ENCODE measurements at places on chromosomes 6 and 20.

GRCh38 chr20:32830437-32830836 lies 10.7 kb downstream of the MAPRE1 start:
- DNase-seq, result no peak

GRCh38 chr6:30258204-30258603 lies 45.0 kb upstream of the TRIM26 start:
- no peak for DNase-seq

GRCh38 chr6:159436581-159436980 lies 256.5 kb downstream of the SOD2 start:
- no peak for DNase-seq

- DNase-seq, result no peak
These were observed 24.7 kb downstream of the TTLL9 start for GRCh38 chr20:31894980-31895675.

- DNase-seq, result no peak
These were observed 648.8 kb upstream of the AGPAT4 start for GRCh38 chr6:161922631-161923119.

DNA sequence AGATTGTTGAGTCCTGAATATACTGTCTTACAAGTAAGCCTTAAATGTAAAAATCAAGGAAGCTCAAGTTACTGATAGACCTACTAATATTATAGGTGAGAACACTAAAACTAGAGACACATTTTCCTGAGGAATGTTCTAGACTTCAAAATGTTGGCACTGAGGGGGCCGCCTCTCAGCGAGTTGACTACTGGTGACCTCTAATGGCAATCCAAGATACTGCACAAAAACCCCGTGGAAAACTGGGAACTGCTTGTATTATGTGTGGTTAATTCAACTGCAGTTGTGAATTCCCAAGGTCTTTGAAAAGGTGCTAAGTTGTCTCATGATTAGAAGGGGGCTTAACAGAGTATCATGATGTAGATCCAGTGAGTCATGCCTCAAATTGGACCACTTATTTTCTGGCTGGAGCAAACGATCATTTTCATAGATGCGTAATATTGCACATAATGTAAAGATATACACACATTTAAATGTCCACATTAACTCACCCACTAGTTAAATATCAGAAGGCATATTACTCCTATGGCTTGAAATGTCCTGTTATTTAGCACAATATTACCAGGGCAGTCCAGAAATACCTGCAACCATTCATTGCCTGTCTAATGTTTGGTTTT lies 336.2 kb downstream of the FOXA2 start:
- DNase-seq, result no peak

DNA sequence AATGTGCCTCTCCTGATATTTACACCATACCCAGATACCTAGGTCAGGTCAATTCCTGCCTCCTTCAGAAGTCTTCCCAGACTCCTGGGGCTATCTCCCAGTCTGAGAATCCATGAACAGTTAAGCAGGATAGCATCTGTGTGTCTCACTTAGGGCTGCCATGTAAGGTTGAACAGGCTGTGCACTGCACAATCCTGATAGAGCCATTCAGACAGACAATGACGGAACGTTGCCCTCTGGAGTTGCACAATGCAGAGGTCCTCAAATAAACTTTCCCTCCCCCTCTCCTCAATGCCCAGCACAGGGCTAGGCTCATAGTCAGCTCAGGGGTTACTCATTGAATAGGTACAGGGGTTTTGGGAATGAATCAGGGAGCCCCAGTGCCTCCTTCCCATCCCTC lies 89.7 kb downstream of the CD40 start:
- DNase-seq, result no peak

DNA sequence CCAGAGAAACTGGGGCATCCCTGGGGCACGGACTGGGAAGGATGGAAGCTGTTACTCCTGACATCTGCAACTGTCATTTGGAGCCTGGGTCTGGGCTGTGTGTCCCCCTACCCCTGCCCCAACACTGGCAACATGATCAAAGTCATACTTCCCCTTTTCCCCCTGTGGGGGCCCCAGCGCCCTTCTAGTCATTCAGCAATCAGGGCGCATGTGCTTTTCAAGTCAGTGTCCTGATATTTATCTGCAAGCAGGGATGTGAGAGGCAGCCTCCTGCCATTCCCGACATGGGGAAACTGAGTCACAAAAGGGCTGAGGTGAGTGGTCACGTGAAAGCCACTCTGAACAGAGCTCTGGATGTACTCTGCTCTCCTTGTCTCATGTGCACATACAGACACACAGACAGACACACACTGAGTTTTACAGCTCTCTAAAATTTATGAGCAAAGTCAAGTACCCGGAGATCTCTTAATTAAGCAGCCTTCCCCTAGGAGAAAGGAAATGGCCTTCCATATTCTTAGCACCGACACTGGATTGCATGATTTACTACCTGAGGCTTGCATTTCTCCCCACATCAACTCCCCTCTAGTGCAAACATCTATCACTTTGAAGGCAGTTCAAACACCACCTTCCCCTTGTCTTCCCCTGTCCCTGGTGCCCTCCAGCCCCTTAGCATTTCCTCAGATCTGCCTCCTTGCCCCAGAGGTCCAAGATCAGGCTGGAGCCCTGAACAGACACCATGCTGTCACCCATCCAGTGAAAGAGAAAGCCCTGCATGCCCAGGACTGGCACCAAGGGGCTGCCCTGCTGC lies 170.7 kb downstream of the CDC5L start:
- no peak for DNase-seq

- DNase-seq, result no peak
These were observed 223.2 kb downstream of the PRL start for GRCh38 chr6:22073516-22074198.

- no peak for DNase-seq
These were observed 262.6 kb downstream of the NKAIN2 start for GRCh38 chr6:124066269-124066668.

GRCh38 chr6:4922488-4923037 lies 81.3 kb downstream of the RPP40 start:
- no peak for DNase-seq

- no peak for DNase-seq
These were observed 62.1 kb upstream of the PHACTR1 start for GRCh38 chr6:12654514-12654913.

GRCh38 chr6:42338744-42339222 lies 112.9 kb downstream of the TRERF1 start:
- DNase-seq, result no peak

GRCh38 chr6:149694921-149695320 lies 23.0 kb downstream of the LATS1 start:
- DNase-seq, result no peak

GRCh38 chr20:10537850-10538480 lies 102.9 kb downstream of the SLX4IP start:
- DNase-seq, result no peak

- DNase-seq, result no peak
These were observed at the start of gene CLDN20 for GRCh38 chr6:155263373-155264063. Gene CLDN20, plus strand, starts transcription at chr6:155264013. Its CDS starts 11,707 bp downstream, at chr6:155275720.

DNA sequence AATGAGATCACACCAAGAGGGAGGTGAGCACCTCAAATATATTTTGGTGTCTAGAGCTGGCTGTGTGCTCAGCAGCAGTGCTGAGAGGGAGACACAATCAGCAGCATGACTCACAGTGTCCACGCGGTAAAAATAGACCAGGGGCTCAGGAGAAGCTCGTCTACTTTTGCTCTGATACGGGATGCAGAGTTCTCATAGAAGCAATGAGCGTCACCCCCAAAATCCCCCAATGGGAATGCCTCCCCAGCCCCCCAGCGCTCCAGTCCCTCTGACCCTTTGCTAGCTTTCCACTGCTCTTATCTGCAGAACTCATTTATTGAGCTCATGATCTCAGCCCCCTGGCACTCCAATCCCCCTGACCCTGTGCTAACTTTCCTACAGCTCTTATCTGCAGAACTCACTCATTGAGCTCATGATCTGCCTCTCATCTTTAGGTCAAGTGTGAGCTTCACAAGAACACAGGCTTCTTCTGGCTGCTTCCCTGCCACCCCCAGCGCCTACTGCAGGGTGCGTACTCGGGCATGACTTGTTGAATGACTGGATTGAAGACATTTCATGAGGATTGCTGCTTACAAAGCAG lies 34.0 kb downstream of the SYNDIG1 start:
- DNase-seq, result no peak

DNA sequence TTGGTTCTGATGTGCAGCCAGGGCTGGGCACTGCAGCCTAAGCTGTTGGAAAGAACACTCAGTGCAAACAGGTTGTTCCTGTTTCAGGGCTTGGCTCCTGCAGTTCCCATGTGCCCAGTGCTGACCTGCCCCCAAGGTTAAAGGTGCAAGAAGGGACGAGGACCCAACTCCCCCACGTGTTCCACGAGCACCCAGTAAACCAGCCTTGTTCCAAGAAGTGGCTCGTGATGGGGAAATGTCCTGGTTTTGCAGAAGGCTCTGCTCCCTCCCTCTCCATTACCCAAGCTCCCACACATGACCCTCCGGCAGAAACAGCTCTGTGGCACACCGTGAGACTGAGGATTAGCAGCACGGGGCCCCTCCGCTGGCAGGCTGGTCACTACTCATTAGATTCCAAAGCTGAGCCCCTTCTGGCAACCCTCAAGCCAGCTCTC lies 9.4 kb downstream of the ACSS1 start:
- no peak for DNase-seq

DNA sequence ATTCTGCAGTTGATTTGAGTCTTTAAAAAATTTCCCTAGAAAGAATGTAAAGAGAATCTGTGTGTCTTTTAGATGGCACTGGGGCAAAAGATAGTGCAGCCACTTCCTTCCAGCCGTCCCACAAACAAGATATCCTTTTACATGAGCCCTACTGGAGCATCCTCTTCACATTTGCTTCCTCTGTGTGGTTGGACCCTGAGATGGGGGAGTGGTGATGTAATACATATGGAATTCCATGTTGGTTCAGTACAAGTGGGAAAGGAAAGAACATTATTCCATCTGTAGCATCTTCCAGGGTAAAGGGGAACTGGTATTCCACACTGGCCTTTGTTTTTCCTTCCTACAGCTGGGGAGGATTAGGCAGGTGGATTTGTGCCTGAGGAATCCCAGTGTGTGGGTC lies 78.9 kb upstream of the ISM1 start:
- DNase-seq, result no peak

DNA sequence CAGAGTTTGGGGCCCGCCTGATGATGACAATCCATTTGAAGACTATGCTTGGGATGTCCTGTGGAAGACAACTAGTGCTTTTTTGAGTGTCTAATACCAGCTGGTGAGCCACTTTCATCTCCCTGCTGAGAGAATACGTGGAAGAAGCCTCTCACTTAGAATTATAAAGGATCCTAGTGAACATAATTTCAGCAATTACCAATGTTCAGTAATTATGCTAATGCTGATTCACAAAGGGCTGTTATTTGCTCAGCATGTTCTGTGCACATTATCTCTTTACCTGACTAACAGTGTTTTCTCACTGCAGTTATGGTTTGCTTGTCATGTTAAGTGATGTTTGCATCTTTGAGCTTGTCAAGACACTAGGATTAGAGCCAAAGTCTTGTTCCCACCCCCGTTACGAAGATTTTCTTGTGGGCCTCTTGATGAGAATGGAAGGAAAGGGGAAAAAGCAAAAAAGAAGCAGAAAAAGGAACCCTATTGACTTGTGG lies 282.1 kb upstream of the CHD6 start:
- no peak for DNase-seq

DNA sequence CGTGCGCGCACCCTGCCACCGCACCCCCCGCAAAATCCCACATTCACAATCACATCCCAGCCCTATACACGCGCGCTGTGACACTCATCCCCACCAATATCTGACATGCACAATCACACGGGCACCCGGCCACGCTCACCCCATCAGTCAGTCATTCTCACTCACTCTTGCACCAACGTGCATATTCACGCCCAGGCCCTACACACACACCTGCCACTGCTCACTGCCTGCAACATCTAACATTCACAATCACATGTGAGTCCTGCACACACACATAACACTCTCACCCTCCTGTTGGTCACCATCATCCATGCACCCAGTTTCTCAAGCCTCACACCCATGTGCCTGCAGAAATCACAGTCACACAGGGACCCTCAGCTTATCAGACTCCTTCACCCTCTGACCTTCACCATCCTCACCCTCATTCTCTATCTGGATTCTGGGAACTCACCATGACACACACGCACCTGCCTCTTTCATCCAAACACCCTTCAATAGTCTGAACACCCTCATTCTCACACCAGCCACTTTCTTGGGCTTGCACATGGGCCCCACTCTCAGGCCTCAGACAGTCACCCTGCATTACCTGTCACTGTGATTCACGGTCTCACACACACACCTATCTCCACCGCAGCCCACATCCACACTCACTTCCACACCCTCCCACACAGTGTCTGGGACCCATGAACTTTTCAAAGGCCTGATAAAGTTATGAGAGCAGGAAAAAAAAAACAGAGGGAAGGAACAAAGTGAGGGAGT lies 748 bp upstream of the ATP9A start:
- no peak for DNase-seq

GRCh38 chr6:40732878-40733277 lies 145.7 kb upstream of the LRFN2 start:
- DNase-seq, result no peak

GRCh38 chr6:82365016-82365795 lies 1.6 kb downstream of the TPBG start:
- DNase-seq, result no peak

DNA sequence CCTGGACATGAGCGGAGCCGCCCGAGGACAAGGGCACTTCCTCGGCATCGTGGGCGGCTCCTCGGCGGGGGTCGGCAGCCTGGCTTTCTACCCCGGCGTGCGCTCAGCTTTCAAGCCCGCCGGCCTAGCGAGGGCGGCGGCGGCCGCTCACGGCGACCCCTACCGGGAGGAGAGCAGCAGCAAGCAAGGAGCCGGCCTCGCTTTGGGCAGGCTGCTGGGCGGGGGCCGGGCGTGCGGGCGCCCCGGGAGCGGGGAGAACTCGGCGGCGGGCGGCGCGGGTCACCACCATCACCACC lies 6.7 kb downstream of the PRDM13 start:
- DNase-seq, result no peak

- DNase-seq, result no peak
These were observed 13.0 kb upstream of the IER3 start for GRCh38 chr6:30757261-30757904.

DNA sequence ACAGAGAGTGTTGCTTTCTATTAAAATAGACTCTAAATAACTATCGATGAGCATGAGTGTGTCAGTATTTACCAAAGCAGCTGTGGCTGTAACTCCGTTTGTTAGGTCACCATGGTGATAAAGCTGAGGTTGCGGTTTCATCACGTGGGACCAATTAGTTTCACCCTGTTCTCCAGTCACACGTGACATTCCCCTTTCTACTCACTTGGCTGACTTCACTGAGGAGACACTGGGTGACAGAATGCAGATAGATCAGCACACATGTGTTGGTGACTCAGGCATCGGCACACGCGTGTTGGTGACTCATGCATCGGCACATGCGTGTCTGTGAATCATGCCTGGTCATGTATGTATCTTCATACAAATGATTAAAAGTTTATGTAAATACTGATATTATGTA lies 285.4 kb downstream of the THBS2 start:
- no peak for DNase-seq

GRCh38 chr6:132750455-132751248 lies 7.1 kb downstream of the VNN2 start:
- no peak for DNase-seq

- DNase-seq, result no peak
These were observed 7.9 kb downstream of the TBX18 start for GRCh38 chr6:84756466-84756865.

GRCh38 chr6:34232901-34233300 lies 3.8 kb upstream of the HMGA1 start:
- DNase-seq, result no peak

GRCh38 chr6:151325075-151326050 lies 66.0 kb downstream of the ZBTB2 start:
- peak; percentile 20 for DNase-seq
